Stimulated activated CD4-positive, alpha-beta T cell treated with anti-CD3 and anti-CD28 coated beads, Interleukin-15, amount 100 ng/mL, for 1 hour (primary cell): ENCODE measurements at places on chromosomes 1 and 21.

DNA sequence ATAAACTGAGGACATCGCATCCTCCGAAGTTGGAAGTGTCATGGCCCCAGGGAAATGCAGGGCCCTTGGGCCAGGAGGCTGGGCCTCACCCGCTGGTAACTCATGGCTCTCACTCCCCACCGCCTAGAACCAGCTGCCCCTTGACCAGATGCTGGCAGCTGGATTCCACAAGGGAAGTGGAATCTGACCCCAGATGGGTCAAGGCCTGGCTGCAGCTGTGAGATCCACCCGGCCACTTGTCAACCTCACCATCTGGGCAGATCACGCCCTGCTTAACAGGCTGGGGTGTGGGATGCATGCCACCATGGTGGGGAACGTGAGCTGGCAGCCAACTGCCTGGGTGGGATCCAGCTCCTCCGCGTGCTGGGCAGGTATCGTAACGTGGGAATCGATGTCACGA, 25.5 kb downstream of the KCNAB2 start:
- no peak for DNase-seq

DNA sequence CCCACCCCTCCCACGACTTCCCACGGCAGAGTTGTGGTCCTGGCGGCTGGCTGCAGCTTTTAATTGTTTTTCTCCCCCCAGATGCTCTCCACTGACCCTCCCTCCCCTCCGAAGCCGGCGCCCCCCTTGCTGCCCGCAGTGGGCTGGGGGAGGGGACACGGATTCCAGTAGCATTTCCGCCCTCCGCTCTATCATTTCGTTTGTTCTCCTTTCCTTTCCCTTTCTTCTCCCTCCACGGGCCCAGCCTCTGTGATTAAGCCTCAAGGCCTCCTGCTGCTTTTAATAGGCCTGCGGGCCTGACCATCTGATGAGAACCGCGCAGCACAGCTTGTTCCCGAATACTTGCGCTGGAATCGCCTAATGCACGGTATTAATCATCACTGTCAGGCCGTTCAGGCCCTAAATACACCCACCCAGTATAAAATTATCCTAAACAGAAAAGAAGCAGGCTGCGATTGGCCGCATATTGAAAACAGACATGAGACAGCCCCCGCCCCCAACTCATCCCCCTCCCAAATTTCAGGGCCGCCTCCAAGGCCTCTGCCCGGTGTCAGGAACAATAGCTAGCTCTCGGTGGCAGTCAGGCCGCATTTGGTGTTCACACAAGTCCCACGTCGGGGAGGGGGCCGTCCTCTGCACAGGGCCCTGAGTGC, 102.0 kb upstream of the ARHGEF16 start:
- no peak for DNase-seq

DNA sequence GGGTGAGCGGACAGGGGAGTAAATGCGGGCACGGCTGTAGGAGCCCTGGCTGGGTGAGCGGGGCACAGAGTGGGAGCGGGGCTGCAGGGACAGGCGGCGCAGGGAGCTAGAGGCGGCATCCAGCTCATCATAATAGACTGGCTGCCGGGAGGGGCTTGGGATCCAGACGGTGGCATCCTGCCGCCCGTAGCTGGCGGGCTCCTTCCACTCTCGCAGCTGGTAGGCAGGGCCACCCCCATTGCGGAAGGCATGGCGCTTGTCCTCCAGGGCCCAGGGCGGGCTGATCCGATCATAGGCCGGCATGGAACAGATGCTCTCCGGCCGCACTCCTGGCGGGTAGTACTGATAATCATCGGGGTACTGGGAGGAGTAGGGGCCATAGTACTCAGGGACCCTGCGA, 43.7 kb upstream of the GOLT1A start:
- DNase-seq = no peak

GRCh38 chr1:201379733-201380242, 2.3 kb upstream of the TNNT2 start:
- no peak for DNase-seq

DNA sequence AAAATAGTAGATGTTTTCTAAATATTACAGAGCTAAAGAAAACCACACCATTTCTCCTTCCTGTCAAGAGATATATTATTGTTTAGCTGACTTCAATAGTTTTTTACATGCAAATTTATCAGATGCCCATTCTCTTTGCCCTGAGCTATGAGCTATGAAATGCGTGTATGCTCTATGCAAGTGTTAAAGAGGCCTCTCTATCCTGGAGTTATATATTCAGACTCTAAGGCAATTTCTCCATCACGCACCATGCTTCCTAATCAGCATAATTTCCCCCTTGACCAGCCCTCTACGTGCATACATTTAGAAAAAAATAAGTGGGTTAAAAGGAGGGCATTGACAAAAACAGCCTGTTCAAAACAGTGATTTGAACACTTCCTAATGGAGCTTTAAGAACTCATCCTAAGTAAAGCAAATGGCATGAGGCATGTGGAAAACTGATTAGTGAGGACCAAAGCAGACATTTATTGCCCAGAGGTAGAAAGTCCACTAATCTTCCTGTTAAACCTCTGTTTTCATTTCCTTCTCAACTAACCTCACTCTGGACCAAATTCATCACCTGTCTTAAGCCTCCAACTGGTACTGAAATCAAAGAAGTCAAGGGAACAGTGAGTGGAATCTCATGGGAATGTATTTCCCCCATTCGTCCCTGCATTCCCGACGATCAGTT, 565.8 kb upstream of the PKN2 start:
- no peak for DNase-seq

DNA sequence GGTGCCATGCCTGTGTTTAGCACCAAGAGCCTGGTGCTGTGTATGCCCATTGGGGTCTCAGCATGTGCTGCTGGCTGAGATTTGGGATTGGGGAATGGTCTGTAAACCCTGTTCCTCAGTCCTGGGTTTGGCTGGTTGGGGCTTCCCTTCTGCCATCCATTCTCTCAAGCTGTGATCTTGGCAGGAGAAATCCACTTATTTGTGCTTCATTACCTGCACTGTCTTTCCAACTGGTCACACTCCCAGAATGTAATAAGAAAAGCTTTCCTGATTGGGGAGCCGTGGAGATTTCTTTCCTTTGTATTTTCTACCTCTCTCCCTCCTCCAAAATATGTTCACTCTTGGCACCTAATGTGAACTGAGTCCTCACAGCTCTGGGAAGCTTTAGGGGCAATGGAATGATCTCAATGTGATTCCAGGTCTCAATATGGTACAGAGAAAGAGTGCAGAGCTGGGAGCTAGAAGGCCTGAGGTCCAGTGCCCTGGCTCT, 23.0 kb upstream of the KCNA10 start:
- no peak for DNase-seq

DNA sequence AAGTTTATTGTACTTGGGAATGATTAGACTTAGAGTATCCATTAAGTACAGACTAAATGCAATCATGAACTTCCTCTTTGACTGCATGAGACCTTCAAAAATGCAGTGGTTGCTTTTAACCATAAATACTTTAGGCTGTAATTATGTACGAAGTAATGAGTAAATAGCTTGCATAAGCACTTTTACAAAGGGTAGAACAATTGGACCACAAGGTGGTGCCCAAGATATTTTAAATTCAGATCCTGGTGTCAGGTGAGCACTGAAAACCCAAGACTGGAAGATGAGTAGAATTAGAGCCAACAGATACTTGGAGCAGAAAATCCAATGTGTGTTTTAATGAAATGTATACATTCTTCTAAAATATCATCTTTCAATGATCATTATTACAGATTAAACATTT, 43.4 kb upstream of the RHOU start:
- DNase-seq = no peak

DNA sequence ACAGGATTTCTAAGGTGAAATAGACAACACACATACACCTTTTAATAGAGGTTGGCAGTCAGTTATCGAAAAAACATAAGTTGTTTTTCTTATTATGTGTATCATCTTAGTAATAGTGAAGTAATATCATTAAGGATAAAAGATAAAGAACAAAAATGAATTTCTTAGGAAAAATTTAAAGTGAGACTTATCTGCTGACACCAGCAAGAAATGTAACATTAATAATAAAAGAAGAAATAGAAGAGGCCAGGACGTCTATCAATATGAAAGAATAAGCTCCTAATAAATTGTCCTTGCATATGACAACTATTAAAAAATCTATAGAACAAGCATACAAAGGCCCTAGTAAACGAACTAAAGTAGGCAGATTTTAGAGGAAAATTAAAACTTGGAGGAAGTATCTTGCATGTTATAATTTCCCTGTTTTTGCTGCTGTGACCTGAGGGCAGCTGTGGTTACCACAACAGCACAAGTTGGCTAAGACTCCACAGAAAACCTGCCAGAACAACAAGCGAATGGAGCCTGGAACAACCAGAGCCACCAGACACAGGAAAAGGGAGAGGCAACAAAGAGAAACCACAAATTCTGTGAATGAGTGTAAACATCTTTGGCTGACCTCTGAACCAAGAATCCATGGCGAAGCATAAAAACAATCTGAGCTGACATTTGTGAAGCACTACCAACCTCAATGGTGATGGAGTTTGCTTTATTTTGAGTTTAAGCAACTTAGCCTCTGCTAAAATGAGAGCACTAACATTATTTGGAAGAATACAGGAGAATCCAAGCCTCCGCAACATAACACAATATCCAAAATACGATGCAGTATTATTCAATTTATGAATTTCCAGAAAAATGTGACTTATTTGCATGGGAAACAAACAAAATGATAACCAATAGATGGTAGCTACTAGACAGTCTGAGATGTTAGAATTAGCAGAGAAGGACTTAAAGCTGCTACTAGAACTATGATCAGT, 207.5 kb downstream of the KCNT2 start:
- no peak for DNase-seq

- DNase-seq = no peak
Measured at GRCh38 chr1:31831397-31832378, 15.9 kb upstream of the SPOCD1 start.

DNA sequence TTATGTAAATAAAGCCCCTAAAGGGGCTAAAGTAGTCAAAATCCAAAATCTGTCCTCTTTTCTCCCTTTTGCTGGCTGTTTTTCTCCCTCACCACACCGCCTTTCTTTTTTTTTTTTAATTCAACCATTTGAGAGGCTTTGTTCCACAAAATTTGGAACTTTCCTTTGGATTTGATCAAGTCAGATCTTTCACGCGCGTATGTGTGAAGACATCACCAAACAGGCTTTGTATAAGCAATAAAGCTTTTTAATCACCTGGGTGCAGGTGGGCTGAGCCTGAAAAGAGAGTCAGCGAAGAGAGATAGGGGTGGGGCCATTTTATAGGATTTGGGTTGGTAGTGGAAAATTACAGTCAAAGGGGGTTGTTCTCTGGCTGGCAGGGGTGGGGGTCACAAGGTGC, 5.3 kb upstream of the HPDL start:
- DNase-seq = no peak

- DNase-seq = no peak
Measured at GRCh38 chr1:226366290-226366689, 41.6 kb downstream of the PARP1 start.

DNA sequence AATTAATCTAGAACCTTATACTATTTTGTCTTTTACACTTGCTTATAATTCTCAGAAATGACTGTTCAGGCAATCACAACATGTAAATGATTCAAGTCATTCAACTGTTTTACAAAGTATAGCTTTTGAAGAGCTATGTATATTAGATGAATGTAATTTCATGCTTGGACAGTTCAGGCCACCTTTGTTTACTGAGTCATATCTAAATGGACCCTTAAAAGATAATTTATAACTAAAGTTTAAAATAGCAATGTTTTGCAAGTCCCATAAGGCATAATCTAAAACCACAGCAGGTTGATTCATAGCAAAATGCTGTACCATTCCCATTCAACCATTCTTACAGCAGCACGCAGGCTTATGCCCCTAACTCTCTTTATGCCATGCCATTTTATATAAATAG, 64.8 kb downstream of the PIK3R3 start:
- DNase-seq = no peak

DNA sequence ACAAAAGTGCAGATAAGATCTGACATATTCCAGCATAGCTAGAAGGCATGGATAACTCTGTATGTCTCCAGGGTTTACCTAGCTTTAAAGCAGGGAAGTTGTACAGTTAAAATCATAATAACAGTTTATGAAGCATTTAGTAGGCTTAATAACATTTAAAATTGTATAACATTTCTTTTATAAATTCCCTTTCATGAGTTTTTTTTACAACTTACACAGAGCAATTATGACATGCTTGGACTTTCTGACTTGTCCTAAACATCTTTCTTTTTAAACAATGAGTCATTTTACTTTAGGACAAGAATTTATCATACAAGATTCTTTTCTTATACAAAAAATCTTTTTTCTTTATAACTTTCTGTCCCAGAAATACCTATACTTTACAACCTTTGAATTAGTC, 408.5 kb upstream of the NEGR1 start:
- no peak for DNase-seq

DNA sequence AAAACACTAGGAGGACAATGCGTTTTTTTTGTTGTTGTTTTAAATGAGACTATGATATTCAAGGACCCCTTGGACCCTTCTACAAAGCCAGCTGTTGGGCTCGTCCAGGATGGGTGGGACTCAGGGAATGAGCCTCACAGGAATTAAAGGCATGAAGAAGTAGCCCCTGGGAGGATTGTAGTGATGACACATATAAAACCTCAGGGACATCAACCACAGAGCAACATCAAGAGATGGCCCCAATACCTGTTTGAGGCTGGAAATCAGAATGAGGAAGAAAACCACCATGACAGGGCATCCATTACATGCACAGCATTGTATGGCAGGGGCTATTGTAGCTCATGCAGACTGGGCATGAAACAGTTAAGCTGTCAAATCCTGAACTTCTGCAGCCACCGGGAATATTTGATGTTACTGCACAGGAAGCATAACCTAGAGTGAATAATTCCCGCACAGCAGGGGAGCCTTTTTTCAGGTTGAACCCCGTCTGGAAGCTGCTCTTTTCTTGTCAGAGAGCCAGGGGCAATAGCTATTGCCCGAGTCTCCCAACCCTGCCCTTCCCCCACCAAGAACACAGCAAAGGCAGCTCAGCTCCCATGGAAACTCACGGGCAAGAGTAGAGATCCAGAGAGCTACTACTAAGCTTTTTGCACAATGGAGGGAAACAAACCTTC, 140.2 kb upstream of the FGGY start:
- DNase-seq = no peak

DNA sequence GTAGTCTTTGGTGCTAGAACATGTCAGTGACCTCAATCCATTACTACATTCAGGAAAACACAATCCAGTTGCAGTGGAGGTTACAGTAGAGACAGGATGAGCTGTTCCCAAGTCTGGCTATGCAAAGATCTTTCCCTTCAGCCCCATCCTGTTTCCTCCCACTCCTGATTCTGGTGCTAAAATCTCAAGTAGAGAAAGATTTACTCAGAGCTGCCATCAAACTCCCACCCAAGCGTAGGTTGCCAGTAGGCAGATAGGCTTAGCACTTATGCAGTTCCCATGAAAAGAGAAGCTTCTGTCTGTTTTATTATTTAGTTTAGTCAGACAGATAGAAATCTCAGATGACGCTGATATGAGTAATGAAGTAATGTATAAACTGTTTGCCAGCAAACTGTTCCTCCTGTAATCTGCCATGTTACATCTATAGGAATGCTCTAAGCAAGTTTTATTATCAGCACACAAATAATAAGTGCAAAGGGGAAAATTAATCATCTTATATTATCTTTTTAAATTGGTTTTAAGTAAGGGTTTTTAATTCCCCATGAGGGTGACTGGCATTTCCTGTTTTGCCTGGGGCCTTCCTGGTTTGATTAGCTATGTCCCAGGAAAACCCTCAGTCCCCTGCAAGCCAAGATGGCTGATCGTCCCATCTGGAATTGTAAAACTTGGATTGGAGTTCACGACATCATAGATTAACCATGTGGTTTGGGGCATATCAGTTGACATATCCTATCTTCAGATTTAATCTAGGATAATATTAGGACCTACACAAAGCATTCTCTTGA, 188.3 kb upstream of the PALMD start:
- no peak for DNase-seq
